NAMALWA (cell line): ENCODE measurements at places on chromosomes 11 and 22.

GRCh38 chr11:126262216-126262615 is 6.5 kb downstream of the SRPRA start:
- DNase-seq: no peak

DNA sequence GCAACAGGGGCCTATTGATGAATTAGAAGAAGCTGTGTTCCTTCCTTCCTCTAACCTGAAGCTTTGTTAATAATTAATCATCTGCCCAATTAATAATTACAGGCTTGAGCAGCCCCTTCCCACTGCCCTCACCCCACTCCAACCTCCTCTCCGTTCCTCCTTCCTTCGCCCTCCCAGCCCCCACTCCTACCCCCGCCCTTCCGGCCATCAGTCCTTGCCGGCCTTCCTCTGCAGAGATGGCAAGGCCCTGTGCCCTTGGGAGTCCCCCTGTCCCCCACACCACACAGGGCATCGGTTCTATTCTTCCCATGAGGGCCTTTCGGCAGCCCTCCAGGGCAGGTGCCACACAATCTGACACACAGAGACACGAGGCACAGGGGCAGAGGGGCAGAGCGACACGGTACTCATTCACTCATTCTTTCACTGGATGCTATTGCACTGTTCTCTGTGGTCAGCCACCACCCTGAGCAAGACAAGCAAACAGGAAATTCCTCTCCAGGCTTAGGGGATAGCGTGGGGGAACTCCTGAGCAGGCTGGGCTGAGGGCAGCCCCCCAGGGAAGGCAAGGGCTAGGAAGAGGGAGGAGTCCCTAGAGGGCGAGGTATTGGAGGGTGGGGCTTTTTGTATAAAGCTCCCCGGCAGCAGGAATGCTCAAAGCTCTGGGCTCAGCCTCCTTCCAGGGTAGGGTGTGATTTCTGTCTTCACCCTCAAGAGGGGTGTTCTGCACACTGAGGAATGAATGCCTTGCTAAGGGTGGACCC is 14.7 kb downstream of the MGAT3 start:
- DNase-seq: no peak

GRCh38 chr11:27420722-27421572 is 51.6 kb downstream of the LGR4 start:
- DNase-seq: no peak

DNA sequence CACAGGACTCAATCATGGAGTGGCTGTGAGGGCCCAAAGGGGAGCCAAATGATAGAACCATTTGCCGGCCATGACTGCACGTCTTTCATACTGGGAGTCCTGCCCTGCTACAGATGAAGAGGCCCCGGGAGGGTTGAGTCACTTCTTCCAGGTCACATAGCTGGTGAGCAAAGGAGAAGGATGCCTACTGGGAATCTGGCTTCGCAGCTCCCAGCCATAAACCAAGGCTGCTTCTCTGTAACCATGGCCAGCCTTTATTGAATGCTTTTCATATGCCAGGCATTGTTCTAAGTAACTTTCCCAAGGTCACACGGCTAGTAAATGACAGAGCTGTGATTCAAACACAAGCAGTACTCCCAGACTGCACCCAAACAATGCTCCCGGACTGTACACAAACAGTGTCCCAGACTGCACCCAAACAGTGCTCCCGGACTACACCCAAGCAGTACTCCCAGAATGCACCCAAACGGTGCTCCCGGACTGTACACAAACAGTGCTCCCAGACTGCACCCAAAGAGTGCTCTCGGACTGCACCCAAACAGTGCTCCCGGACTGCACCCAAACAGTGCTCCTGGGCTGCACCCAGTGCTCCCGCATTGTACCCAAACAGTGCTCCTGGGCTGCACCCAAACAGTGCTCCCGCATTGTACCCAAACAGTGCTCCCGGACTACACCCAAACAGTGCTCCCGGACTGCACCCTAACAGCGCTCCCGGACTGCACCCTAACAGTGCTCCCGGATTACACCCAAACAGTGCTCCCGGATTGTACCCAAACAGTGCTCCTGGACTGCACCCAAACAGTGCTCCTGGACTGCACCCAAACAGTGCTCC is 89.8 kb downstream of the FBXO7 start:
- DNase-seq: no peak

- no peak for DNase-seq
Observed at GRCh38 chr11:127106938-127107337, 106.4 kb upstream of the KIRREL3 start.

- no peak for DNase-seq
Observed at GRCh38 chr11:67392183-67392715, 463 bp downstream of the RAD9A start.

DNA sequence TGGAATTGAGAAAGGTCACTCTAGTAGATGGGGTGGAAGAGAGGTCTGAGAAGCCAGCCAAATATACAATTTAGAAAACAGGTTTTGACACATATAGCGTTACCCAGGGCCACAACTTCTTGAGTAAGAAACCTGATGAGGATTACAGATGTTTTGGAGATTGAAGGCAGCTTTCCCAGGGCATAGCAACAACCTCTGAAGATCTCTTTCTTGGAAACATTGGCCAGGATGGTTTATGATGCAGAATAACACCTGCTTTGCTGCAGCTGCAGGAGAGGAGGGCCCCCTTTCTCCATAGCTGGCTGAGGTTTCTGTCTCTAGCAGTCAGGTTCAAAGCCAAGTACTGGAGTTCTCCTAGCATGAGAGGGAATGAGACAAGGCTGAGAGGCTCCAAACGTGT is 75.1 kb upstream of the NUP50 start:
- DNase-seq: no peak

- no peak for DNase-seq
Observed at GRCh38 chr11:96155627-96156378, 187.2 kb downstream of the MAML2 start.

DNA sequence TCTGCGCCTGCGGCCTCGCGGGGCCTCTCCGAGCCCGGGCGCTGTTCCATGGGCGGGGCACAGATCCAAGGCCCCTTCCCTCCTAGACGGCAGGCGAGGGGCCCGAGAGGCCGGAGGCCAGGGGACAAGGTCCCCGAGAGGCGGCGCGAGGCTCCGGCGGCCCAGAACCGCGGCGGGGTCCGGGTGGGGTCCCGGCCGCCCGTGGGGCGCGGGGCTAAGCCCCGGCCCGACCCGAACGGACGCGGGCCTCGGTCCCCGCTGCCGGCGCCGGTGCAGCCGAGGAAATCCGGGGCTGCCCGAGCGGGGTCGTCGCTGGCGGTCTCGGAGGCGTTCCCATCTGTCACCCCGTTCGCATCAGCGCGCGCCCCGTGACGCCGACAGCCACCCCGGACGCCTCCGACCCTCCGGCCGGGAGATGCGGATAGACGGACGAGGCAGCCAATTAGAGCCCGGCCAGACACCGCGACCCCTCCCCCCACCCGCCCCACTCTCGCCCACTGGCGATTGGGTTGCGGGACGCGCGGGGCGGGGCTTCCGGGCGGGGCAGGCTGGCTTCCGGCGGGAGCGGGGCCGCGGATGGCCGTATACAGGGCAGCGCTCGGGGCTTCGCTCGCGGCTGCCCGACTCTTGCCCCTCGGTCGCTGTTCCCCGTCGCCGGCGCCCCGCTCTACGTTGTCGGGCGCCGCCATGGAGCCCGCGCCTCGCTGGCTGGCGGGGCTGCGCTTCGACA is at the start of gene SELENOO:
TSS of gene SELENOO (plus strand) at position 551 of the 730 bp plus-strand sequence. CDS start at position 577, 26 bp downstream.
- DNase-seq: peak; percentile 93

DNA sequence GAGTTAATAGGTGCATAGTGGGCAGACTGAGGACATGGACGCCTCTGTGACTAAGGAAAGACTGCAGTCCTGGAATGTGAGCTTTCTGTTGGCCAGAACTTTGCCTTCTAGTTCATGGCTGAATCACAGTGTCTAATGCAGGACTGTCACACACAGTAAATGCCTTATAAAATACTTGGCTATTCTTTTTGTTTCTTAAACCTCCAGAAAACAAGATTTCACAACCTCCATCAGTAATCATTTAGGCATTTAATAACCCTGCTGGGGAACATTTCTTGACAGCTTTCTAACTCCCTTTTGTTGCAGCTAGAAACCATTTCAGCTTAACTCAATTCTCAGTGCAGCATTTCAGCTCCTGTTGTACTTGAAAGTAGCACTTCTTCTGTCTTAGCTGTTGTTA is 335.8 kb upstream of the DDI1 start:
- DNase-seq: no peak
